ENCODE measurements at places on chromosomes 2 and 18.

DNA sequence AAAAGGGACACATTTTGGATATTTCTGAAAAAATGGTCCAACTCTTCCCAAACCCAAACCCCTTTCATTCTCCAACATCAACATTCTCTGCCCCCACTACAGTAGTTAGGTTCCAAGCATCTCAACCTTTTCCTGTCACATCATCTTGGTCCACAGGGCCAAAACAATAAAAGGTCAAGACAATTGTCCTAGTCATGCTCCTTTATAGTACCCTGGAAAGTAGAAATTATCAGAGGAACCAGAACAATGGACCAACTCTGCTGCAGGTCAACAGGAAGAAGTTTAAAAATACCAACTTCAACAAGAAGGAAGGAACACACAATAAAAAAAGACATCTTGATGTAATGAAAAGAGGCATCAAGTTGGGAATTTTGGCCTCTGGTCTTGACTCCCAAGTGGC, 36.1 kb downstream of the CLASP1 start:
- DNase-seq: no peak

- peak; percentile 24 for DNase-seq
These were observed 845.9 kb upstream of the ID2 start for GRCh38 chr2:7835693-7836680.

DNA sequence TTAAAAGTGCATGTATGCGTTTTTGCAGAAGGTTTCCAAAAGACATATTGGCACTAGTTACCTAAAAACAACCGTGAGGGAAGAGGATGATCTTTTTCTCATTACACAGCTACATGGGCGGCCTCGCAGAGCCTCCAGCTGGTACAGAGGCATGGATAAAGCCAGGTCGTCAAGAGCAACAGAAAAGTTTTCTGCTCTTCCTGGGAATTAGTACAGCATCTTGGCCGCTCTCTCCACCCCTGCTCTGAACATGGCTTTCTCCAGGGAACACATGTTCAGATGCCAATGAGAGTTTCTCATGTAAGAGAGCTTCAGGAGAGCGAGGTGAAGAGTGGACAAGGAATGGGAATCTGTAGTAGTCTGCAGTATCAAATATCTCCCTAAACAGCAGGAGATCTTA, 108.4 kb downstream of the ZEB2 start:
- DNase-seq: no peak

DNA sequence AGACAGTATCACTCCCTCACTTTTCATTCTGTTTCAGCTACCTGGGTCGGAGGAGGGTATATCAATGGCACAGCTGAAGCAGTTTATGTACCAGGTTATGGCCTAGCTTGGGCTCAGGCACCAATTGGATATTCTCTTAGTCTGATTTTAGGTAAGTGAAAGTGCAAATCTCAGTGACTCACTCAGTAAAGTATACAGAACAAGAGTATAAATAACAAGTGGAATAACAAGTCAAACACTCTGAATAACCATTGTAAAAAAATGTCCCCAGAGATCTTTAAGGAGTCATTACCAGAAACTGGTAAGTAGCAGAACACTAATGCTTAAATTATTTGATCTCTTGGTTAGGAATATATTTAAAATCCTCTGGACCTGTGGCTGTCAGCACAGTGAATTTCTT, 5.7 kb downstream of the SLC5A7 start:
- no peak for DNase-seq

DNA sequence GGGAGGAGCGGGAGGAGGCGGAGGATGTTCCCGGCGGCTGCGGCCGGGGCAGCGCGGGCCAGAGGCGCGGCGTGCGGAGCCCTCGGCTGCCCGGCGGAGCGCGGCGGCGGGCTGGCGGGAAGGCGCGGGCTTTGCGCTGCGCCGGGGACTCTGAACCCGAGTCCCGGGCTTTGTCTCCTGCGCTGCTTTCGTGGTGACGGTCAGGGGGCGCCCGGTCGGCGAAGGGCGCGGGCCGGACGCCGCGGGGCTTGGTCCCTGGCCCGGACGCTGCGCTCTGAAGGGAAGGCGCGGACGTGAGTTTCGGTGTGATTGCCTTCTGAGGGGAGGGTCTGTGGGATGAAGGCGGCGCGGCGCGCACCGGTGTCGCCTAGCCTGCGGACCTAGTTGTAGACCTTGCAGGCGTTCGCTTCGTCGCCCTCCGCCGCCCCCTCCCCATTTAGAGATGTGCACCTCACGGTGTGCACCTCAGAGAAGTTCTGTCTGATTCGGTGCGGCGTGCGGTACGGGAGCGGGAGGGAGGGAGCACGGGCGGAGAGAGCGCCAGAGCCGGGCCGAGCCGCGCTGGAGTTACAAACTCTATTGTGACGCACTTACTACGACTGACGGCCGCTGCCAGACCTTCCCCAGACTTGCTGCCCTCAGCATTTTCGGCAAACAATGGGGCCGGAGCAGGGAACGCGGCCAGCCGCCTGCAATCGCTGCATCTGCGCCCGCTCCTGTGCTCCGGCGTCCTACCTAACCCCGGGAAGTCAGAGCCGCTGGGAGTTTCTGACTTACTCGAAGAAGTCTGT, 2.1 kb downstream of the BCL2L11 start:
- peak; percentile 46 for DNase-seq

DNA sequence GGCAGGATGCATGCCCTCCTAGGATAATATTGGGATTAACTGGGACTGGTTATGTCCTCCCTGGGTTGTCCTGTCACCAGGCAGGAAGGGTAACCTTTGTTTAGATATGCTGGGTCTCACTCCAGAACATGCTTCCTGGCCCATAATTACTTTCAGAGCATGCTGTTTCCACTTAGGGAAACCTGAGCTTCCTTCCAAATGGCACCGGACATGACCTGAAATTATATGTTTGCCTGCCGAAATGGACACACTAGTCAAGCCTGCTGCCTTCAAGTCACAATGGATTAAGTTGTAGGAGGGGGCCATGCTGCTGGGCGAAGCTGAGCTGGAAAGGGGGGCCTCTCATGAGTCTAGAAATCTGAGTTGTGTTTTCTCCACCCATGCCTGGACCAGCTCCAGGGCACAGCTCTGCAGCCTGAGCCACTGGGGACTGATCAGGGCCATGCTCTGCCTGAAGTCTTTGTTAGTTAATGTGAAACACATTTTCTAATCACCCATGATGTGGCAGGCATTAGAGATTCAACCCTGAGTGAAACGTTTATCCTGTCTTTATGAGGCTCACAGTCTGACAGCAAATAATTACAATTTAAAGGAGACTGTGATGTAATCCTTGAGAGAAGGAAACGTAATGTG, 273.3 kb downstream of the TNS1 start:
- no peak for DNase-seq

GRCh38 chr2:203673933-203674332, 32.5 kb upstream of the CD28 start:
- DNase-seq: peak; percentile 24

GRCh38 chr2:133682347-133682746, 114.1 kb upstream of the NCKAP5 start:
- no peak for DNase-seq

DNA sequence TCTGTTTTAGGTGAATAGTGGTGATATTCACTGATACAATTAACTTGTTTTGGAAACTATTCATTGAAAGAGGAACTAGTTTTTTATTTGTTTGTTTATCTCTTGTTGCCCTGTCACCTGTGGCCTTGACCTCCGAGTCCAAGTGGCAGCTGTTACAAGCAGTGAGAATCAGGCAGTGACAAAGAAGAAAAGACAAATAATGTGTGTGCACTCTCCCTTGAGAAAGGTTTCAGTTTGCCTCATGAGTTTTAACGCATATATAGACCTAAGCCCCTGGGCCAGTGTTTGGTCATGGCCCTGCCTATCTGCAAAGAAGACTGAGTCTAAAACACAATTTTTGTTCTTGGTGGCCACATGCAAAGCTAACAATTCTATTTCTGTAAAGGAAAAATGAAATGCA, 15.3 kb downstream of the KYNU start:
- DNase-seq: no peak

DNA sequence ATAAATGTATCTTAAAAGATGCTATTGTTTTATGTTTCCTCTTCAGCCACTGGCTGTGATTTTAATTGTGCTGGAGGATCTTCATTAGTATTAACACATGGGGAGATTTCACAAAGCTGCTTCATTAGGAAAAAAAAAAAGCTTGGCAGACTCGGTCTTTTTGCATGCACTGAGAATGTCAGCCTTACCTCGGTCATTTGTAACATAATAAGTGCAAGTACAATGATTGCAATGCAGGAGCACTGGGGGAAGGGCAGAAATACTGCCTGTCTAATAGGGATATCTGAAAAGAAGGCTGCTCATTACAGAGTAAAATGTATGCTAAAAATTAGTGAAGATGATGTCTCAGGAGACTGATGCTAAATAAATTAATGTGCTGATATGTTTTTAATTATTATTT, 1.3 kb upstream of the BAZ2B start:
- DNase-seq: no peak

- no peak for DNase-seq
These were observed 178.9 kb downstream of the TMEM182 start for GRCh38 chr2:102940684-102941083.

DNA sequence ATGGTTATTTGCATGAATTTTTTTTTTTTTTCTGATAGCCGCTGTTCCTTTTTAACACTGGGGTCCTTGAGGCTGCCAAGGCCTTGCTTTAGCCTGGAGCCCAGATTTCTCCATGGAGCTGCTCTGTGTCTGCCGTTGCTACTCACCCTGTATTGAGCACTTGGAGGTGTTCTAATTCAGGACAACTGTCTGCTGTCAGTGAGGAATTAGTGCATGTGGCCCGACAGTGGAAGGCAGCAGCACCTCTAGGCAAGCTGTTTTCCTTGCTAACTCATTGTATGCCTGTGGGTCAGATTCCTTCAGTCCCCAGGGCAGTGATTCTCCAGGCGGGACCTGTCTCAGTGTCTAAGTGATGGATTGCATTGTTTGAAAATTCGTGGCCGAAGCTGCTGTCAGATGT, 147.7 kb upstream of the DPP10 start:
- no peak for DNase-seq

GRCh38 chr2:160581448-160581847, 87.8 kb upstream of the RBMS1 start:
- no peak for DNase-seq

DNA sequence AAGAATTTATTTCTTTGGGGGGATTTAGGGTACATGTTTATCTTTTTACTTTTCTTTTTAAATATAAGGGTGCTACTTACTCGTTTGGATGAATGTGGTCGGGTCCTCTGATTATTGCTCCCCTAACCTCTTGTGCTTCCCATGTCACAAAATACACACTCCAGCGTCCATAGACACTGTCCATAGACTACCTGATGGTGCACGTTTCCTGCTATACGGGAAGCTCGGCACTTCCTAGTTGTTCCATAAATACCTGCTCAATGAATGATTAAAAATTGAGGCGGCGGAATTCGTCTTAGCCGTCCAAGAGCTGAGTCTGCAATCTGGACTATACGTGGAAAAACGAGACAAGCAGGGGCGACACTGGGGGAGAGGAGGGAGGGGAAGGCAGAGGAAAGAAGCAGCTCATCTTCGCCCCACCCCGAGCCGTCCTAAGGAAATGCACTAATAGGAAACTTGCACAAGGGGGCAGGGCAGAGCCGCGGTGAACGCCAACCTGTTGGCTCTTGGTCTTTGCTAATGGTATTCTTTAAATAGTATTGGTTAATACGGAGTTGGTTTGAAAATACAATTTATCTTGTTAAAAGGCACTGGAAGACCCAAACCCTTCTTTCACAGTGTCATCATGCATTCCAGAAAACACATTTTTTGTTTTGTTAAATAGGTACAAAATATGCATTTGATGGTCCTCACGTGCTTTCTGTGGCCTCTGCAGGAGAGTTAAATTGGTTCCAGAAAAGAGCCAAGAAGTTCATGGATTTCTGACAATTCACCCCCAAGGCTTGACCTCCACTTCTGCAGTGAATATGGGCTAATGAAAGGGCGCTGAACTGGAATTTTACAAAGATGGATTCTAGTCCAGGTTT, 73.0 kb upstream of the KCTD1 start:
- DNase-seq: peak; percentile 25

GRCh38 chr18:22613058-22613690, 195.5 kb upstream of the CTAGE1 start:
- no peak for DNase-seq

- no peak for DNase-seq
These were observed 46.2 kb downstream of the E2F6 start for GRCh38 chr2:11419781-11420180.

DNA sequence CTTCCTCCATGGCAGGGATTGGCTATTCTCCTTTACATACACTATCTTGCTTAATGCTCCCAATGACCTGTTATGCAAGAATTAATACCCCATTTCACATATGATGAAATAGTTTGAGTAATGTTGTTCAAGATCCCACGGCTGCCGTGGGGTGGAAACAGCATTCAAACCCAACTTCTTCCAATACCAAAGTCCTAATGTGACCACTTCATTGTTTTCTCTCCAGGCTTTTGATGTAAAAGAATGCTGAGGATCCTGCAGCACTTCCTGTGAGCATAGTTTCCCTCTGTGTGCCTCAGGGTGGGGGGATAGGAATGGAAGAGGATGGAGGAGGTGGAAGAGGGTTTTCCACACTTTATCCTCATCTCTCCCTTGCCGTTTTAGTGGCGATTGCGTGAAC, 199.4 kb downstream of the IRS1 start:
- DNase-seq: no peak

GRCh38 chr2:157334335-157334734, 8.7 kb upstream of the ERMN start:
- DNase-seq: no peak

- DNase-seq: no peak
These were observed 50.4 kb upstream of the SMIM21 start for GRCh38 chr18:75477900-75478299.

Data from CD4-positive, alpha-beta T cell treated with Interleukin-15 for 1 hour (primary cell).